Neuronal stem cell (in vitro differentiated cells): ENCODE measurements at places on chromosomes 3 and 15.
A peak's percentile ranks its signal among the peaks of the same experiment; 100 is the strongest.

DNA sequence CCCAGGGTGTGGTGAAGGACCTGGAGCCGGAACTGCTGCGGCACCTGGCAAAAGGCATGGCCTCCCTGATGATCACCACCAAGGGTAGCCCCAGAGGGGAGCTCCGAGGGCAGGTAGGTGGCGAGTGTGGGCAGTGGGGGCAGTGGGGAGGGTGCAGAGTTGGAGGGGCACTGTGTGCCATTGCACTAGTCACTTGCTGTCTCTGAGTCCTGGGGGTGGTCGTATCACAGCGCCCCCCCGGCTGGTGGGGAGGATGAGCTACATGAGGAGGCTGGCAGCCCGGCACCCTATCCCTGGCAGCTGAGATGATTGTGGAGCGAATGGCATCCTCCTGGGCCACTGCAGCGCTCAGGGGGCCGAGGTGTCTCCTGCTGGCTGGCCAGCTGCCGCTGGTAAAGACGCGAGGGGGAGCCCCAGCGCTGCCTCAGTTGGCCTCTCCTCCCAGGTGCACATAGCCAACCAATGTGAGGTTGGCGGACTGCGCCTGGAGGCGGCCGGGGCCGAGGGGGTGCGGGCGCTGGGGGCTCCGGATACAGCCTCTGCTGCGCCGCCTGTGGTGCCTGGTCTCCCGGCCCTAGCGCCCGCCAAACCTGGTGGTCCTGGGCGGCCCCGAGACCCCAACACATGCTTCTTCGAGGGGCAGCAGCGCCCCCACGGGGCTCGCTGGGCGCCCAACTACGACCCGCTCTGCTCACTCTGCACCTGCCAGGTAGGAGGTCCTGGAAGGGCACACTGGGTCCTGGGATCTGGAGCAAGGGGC lies 6.4 kb downstream of the CHRD start:
- DNase-seq: no peak

- DNase-seq: no peak
Observed at GRCh38 chr3:107238787-107239186, 138.5 kb upstream of the CCDC54 start.

DNA sequence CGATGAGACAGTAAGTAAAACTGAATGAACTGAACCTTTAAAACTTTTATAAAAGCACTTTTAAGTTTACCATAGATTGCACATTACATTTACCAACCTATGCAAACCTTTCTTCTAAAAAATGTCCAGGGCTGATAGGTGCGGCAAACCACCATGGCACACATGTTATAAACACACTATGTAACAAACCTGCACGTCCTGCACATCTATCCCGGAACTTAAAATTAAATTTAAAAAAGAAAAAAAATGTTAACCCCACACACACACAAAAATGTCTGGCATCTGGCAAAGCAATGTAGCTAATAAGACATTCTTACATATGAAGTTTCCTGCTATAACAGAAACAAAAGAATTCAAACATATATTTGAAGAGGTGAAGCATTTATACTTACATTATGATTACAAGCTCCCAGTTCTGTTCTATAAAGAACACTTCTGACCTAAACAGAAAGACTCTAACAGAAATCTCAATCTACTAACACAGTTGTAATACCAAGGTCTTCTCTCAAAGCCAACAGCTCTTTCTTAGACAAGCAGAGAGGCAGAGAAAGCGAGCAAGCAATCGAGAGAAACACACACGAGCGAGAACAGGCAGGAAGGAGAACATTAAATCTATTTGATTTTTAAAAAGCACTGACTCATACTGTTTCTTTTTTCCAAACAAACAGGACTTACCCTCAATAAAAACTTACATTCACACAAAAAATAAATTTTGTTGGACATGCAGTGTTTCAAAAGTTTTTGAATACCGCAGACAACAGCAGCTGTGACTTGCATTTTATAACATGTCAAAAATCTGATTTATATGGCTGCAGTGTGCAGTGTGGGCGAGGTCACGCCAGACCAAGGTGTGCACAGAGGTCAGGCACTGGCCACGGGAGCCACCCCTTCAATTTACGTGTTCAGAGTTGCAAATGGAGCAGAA lies at the start of gene NRG4:
NRG4 (minus strand) TSS at position 798 of the 925 bp plus-strand sequence. CDS start 1,194 bp downstream, outside the sequence.
- DNase-seq: no peak

DNA sequence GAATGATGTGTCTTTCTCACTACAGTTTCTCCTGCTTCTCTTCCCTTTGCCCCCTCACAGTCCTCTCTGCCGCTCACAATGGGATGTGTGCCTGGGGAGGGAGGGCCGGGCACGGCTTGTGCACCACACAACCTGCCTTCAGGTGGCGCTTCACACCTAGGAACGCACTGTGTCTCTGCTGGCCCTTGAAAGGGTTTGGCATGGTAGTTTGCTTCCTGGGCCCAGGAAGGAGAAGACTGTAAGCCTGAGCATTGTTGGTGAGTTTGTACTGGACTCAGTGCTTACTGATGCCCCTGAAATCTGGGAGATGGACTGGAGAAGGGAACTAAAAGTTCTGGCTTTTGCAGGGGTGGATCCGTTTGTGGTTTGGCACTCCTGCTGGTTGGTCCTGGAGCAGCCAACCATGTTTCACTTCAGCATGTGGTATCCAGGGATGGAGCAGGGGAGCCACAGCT lies 9.2 kb downstream of the ALPK3 start:
- DNase-seq: no peak

- DNase-seq: no peak
Observed at GRCh38 chr3:194806991-194807630, 121.4 kb downstream of the FAM43A start.

- peak; percentile 30 for DNase-seq
Observed at GRCh38 chr15:25850154-25851111, 12.7 kb downstream of the ATP10A start.

GRCh38 chr3:119873646-119874045 lies 91.7 kb downstream of the NR1I2 start:
- no peak for DNase-seq

- DNase-seq: no peak
Observed at GRCh38 chr3:10463533-10464434, 41.6 kb downstream of the ATP2B2 start.

DNA sequence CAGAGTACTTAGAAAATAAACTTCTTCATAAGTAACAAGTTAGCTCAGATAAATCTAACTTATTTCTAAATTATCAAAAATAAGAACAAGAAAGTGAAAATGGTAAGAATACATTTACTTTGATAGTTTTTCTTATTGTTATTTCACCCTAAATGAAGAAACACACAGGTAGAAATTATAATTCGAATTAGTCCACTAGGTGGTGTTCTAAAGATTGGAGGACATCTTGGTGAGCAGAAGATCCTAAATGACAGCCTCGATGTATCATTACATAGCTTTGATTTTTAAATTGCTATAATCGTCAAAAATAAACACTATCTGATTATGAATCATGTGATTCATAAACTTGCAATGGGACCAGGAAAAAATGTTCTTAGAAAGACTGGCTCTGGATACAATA lies 280.8 kb upstream of the UBE2E2 start:
- DNase-seq: no peak

- no peak for DNase-seq
Observed at GRCh38 chr15:32657198-32657883, 15.8 kb downstream of the SCG5 start.

GRCh38 chr3:35772381-35773015 lies 133.2 kb downstream of the ARPP21 start:
- DNase-seq: no peak

- peak; percentile 35 for DNase-seq
Observed at GRCh38 chr3:64267721-64268604, 42.7 kb upstream of the PRICKLE2 start.

DNA sequence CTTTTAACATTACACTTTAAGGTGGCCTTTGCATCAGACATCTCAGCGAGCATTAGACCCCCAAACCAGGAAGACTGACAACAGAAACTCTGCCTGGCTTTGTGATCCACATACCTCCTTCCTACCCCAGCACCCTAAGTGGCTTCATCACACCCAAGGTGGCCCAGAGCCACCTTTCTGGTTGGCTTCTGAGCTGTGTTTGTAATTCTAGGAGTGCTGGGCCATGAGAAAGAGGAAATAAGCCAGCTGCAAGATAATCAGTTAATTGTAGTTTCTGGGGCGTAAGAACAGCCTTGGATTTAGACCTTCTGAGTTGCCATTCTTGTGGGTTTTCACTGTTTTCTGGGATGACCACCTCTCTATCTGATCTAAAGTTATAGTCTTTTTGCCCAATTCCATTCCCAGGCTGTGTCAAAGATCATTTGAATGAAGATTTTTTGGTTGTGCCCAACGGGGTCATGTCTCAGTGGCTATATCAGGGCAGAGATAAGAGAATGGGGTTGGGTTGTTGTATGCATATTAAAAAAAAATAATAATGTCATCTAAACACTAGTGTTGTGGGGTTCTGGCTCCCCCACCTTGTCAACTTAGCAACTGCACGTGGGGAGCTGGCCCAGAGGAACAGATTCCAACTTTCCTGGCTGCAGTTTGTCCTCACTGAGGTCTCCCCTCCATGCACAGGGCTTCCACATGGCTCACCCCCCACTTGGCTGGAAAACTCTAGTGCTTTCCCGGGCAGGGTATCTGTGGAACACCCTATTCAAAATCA lies 234.8 kb upstream of the WNT5A start:
- no peak for DNase-seq

- no peak for DNase-seq
Observed at GRCh38 chr3:157786618-157787017, 283.4 kb upstream of the VEPH1 start.

- DNase-seq: no peak
Observed at GRCh38 chr15:81611679-81612078, 237.7 kb upstream of the TMC3 start.

GRCh38 chr3:50502584-50503423 lies 630 bp downstream of the CACNA2D2 start:
- DNase-seq: peak; percentile 43

- DNase-seq: no peak
Observed at GRCh38 chr3:45776301-45776595, 20.1 kb downstream of the SLC6A20 start.

DNA sequence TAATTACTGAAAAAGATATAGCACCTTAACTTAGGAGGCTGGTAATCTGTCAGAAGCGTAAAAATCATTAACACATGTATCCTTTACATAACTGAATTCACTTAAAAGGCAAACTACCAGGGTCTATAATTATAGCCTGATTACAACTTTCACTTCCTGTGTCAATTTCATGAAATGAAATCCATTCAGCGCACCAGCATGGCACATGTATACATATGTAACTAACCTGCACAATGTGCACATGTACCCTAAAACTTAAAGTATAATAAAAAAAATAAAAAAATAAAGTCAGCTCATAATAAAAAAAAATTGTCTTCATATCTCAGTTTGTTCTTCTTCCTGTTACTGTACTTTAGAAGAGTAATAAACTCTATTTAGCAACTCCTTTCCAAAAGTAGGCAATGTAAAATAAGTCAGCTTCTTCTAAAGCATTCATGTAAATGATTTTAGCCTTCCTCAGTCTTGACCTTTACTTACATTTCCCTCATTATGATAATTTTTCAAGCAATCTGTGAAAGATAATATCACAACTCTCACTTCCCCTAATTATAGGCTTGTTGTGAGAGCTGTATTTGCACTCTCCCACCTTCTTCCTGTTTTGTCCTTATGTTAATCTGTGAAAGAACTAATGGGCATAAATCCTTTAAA lies 50.1 kb downstream of the KBTBD8 start:
- DNase-seq: no peak

- DNase-seq: no peak
Observed at GRCh38 chr15:96503276-96503675, 172.8 kb downstream of the NR2F2 start.

DNA sequence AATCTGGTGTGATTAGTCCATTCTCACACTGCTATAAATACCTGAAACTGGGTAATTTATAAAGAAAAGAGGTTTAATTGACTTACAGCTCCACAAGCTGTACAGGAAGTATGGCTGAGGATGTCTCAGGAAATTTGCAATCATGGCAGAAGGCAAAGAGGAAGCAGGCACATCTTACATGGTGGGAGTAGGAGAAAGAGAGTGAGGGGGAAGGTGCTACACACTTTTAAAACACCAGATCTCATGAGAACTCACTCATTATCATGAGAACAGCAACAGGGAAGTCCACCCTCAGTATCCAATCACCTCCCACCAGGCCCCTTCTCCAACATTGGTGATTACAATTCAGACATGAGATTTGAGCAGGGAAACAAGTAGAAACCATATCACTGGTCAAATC lies 24.0 kb upstream of the ACP3 start:
- no peak for DNase-seq

DNA sequence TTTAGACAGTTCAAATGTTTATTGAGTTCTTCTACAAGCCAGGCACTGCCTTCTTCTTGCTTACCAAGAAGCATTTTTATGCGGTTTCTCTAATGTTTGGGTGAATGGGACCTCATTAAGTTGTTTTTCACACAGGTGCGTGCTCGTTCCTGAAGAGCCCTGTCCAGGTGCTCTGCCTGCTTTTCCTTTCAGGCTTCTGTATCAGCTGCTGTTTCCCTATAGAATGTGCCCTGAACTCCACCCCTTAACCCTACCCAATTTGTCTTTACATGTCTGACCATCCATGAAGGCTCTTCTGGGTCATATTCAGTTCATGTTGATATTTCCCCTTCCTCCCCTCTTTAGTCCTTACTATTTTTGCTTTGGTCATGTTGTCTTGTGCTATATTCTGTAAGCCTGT lies 22.4 kb upstream of the GOLGA6L10 start:
- DNase-seq: no peak

DNA sequence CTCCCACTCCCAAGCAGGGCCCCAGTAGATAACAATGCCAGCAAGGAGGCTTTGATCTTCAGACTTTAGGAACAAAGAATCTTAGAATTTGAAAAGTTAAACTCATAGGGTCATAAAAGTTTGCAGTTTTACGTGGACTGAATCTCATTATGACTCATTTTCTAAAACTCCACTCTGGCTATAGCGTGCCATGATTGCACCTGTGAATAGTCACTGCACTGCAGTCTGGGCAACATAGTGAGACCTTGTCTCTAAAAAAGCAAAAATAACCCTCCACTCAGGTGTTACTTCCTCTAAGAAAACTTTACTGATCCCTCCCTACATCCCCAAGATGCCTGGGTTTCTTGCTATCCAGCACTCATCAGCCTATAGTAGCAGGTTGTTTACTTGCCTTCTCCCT lies 104.5 kb downstream of the IL20RB start:
- DNase-seq: no peak

- no peak for DNase-seq
Observed at GRCh38 chr3:139969386-139969785, 34.4 kb downstream of the CLSTN2 start.

- DNase-seq: no peak
Observed at GRCh38 chr3:52173101-52173500, 18.9 kb upstream of the POC1A start.

DNA sequence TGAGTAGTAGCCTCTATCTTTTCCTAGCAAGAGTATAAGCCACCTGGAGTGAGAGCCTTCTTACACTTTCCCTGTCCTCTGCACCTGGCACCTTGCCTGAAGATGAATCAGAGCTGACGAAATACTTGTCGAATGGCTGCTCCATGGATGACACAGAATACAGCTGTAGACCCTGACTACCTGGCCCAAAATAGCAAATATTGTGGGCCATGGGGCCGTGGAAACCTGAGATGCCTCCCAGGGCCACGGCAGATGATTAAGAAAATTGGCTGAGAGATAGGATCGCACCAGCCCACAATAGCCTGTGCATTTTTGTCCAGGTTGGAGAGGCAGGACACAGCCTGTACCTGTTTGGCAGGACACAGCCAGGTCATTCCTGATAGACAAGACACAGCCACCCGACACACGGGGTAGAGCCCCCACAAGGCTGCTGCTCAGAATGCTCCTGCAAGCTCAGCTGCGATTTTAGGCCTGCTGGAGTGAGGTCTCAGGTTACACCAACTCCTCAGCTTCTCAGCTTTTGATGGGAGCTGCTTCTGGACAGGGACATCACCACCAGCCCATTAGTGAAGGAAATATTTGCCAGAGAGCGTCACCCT lies 22.9 kb upstream of the TPM1 start:
- DNase-seq: no peak
